ENCODE measurements at places on chromosomes 4 and X. TPM values are rescaled to one million over a fixed set of nuclear protein-coding genes. Genes with fewer than 3 reads are reported as not detected.
A peak's percentile ranks its signal among the peaks of the same experiment; 100 is the strongest.

Gene IQCM
- not detected for total RNA-seq

Gene CLCN4
- total RNA-seq, result 2.5 TPM

- DNase-seq, result no peak
- no peak overlapping the region for H3K4me3 ChIP-seq
- no peak overlapping the region for H3K27ac ChIP-seq
- H3K27me3 ChIP-seq, result no peaks in the 10 kb centered on the region
Observed at GRCh38 chr4:21009956-21010355, 309.7 kb downstream of the PACRGL start.

GRCh38 chr4:131635191-131635590 lies 1513.9 kb upstream of the PCDH10 start:
- H3K4me1 ChIP-seq, result no peaks in the 10 kb centered on the region
- no peak for DNase-seq
- H3K27ac ChIP-seq, result no peak overlapping the region
- H3K4me3 ChIP-seq, result no peak overlapping the region

GRCh38 chr4:40629401-40630334 lies at the start of gene RBM47:
TSS of gene RBM47 (minus strand) at chr4:40629864. CDS start at chr4:40438893, 190,971 bp downstream.
- no peaks in the 10 kb centered on the region for H3K4me1 ChIP-seq
- 0 out of 2 replicates have a peak within 1 kb of the TSS, but pooled peaks have one; percentile 34 for H3K27ac ChIP-seq
- peak within 1 kb of the TSS; percentile 51 for H3K4me3 ChIP-seq

DNA sequence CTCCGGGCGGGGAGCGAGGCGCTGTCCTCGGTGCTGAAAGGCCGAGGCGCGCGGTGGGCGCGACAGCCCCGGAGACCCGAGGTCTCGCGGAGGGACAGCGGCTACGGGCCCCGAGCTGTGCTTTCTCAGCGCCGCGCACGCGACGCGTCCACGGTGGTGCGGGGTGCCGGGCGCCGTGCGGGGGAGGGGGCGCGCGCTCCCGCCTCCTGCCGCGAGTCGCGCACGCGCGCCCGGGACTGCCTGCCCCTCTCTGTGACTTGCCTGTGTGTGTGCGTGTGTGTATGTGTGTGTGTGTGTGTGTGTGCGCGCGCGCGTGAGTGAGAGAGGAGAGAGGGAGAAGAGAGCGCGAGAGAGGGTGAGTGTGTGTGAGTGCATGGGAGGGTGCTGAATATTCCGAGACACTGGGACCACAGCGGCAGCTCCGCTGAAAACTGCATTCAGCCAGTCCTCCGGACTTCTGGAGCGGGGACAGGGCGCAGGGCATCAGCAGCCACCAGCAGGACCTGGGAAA lies at the start of gene GRIA2:
Gene GRIA2 (plus strand): TSS at position 358 of the 511 bp plus-strand sequence. CDS start 315 bp downstream, outside the sequence.
- no peak within 1 kb of the TSS for H3K27ac ChIP-seq
- no peaks in the 10 kb centered on the region for H3K4me1 ChIP-seq
- H3K27me3 ChIP-seq, result no peaks in the 10 kb centered on the region
- H3K4me3 ChIP-seq, result no peak within 1 kb of the TSS
- no peak for DNase-seq

DNA sequence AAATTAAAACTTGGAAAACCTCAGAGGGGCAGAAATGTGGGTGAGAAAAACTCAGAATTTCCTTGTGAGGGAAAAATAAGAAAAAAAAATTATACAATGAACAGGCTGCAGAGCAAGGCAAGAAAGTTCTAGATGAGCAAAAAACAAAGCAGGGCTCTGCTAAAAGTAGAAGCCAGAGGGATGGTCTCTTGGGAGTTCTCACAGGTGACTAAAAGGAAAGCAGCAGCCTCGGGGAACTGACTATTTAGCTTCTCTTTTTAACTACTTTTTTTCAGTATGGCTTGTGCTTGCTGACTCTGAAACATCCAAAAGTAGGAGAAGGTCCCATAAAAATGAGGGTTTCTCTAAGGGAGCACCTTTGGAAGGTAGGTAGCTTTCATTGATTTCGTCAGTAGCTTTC lies 36.4 kb downstream of the PCDH19 start:
- no peaks in the 10 kb centered on the region for H3K4me1 ChIP-seq
- DNase-seq, result no peak
- H3K4me3 ChIP-seq, result no peak overlapping the region
- H3K27ac ChIP-seq, result no peak overlapping the region
- H3K36me3 ChIP-seq, result no peaks in the 10 kb centered on the region

- no peaks in the 10 kb centered on the region for H3K36me3 ChIP-seq
- H3K4me3 ChIP-seq, result no peak overlapping the region
- no peak overlapping the region for H3K27ac ChIP-seq
- H3K27me3 ChIP-seq, result no peaks in the 10 kb centered on the region
Observed at GRCh38 chrX:5775846-5776430, 452.7 kb downstream of the NLGN4X start.

- H3K27me3 ChIP-seq, result no peaks in the 10 kb centered on the region
- no peaks in the 10 kb centered on the region for H3K4me1 ChIP-seq
- no peak overlapping the region for H3K4me3 ChIP-seq
- no peaks in the 10 kb centered on the region for H3K36me3 ChIP-seq
- no peak overlapping the region for H3K27ac ChIP-seq
- DNase-seq, result no peak
Observed at GRCh38 chr4:8422786-8423185, 17.7 kb downstream of the ACOX3 start.
